ENCODE measurements at places on chromosomes 1 and 21.
A peak's percentile ranks its signal among the peaks of the same experiment; 100 is the strongest.

DNA sequence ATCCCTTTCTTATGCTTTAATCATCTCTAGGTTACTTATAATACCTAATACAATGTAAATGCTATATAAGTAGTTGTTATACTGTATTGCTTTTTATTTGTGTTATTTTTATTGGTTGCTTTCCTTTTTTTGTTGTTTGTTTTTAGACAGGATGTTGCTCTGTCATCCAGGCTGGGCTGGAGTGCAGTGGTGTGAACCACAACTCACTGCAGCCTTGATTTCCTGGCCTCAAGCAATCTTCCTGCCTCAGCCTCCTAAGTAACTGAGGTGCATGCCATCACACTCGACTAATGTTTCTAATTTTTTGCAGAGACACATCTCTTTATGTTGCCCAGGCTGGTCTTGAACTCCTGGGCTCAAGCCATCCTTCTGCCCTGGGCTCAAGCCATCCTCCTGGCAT, 26.9 kb downstream of the KRTAP19-8 start:
- DNase-seq = no peak

DNA sequence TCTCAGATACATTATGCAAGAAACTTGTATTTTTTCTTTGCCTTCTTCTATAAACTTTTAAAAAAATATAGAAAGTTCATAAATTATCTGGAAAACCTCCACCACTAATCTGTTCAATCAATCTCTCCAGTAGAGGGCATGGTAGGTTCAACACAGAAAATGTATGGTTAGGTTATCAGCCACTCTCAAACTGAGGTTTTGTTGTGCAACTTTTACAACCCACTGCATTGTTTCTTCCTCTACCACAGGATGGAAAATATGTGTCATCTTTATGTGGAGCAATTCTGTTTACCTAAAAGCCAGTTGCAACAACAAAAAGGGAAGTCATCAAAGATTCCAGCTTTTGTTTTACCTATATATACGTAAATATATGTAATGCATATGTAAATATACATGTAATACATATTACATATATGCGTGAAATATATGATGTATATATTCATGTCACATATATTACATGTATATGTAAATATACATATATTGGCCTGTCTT, 3.0 kb upstream of the RGS2 start:
- no peak for DNase-seq

GRCh38 chr1:202274611-202275010, 67.1 kb downstream of the UBE2T start:
- peak; percentile 9 for DNase-seq

- DNase-seq = no peak
Observed at GRCh38 chr1:10525208-10525607, 50.5 kb downstream of the PEX14 start.

DNA sequence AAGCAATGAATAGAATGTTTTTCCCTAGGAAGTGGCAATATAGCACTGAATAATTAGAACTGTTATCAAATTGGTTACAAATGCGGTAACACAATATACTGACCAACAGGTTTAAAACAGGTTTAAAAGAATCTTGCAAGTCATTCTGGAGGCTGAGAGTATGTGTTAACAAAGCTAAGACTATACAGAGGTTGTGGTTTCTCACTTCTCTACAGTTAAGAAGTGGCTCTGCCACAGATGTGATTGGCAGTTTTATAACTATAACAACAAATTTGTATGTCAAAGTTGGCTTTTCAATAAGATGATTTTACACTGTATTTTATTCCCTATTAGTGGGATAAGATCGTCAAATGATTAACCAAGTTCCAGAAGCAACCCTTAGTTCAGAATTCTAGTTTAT, 7.1 kb downstream of the ANGEL2 start:
- no peak for DNase-seq

DNA sequence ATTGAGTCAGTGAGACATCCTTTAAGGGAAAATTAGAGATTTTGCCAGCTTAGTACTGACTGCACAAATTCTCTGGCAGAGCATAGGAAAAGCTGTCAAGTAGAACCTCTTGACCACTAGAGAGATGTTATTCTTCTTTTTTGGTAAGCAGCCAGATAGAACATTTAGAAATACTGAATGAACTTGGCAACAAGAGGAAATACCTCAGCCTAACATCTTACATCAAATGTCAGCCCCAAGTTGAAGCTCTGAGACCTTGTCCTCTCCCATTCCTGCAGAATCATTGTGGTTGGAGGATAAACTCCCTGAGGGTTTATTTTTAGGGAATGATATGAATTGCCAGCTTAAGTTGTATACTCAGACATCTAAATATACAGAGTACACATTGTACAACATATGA, 53.5 kb downstream of the MIGA1 start:
- peak; percentile 38 for DNase-seq

DNA sequence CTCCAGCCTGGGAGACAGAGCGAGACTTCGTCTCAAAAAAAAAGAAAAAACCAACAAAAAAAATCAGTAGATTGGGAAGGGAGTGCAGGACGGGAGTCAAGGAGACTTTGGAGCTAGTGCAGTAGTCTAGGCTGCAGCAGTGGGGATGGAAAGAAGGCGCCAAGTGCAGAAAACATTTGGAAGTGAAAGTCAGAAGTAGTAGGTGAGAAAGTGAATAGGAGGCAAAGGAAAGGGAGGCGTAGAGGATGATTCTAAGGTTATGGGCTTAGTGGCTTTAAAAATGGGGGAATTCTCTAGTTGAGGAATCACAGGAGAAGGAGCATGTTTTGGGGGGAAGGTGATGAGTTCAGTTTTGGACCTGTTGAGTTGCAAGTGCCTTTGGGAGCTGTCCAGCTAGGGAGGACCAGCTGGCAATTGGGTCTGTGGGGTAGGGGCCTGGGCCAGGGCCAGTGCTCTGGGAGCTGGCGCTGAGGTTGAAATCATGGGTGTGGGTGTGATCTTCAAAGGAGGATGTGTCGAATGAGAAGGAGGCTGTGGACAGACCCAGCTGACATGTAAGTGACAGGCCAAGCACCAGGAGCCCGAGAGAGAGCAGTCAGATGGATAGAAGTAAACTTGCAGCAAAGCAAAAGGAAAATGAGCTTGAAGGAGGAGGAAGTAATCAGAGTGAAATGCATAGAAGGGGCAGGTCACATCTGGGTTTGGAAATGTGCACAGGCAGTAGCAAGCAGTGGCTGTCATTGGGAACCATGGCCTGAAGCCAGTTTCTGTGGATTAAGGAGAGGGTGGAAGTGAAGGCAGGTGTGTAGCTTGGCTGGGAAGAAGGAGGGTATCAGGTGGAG, 15.8 kb downstream of the TMCC2 start:
- DNase-seq = no peak

Measured in uterus (tissue), 4 donors.